ENCODE measurements at places on chromosomes 1 and 21.
A peak's percentile ranks its signal among the peaks of the same experiment; 100 is the strongest.

GRCh38 chr1:17682400-17682799 lies 72.7 kb upstream of the ACTL8 start:
- DNase-seq, result no peak

DNA sequence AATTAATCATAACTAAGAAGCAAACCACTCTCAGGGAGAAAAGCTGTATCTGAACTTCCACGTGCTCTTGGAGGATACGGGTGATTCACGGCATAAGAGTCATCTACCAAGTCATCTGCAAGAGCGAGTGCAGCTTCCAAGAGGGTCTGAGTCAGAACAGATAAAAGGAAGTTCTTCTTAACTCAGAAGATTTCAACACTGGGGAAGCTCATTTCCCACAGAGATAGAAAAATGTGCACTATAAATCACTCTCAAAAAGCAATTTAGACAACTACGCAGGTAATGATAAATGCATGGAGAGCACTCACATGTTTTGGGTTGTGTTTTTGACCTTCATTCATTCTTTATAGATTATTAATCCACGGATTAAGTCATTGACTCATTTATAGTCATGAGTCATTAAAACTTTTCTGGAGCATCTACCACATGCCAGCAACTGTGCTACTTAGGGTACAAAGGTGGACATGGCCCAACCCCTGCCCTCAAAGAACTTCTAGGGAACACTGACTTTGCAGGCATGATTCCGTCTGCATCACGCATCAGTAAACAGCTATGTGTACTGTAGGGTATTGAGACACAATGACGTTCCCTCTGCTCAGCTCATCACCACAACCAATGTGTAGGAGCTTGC lies 20.8 kb downstream of the KCNJ15 start:
- DNase-seq, result no peak

DNA sequence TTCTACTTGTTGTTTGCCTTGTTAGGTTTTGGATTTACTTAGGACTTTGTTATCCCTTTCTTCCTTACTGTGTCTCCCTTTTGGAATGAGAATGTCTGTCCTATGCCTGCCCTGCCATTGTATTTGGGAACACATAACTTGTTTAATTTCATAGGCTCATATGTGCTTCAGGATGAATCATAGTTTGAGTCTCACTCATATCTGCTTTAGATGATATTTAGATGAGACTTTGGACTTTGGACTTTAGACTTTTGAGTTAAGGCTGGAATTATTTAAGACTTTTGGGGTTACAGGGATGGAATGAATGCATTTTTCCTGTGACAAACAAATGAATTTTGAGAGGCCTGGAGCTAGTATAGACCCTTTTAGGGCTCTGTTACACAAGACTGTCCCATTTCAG lies 33.4 kb downstream of the PSMG1 start:
- no peak for DNase-seq

DNA sequence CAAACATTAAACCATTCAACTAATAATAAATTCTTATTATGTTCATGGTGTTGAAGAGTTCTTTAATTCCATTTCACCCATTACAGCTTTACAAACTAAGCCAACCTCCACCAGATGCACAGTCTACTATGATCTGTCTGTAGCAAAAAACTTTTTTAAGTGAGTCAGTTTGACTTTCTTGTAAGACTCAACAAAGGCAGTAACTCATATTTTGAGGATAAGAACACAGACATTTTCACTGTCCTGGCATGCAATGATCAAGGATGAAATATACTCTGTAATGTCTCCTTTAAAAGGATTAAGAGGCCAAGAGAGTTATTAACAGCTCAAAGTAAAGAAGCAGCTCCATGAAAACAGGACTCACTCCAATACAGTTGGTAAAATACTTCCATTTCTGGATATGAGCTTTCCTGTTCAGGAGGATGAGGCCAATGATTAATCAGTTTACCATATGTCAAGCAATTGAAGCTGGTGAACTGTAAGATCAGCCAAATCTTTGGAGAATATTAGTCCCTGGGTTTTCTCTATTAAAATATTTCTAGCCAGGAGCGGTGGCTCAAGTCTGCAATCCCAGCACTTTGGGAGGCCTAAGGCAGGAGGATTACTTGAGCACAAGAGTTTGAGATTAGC lies 20.6 kb downstream of the XKR8 start:
- DNase-seq, result no peak

DNA sequence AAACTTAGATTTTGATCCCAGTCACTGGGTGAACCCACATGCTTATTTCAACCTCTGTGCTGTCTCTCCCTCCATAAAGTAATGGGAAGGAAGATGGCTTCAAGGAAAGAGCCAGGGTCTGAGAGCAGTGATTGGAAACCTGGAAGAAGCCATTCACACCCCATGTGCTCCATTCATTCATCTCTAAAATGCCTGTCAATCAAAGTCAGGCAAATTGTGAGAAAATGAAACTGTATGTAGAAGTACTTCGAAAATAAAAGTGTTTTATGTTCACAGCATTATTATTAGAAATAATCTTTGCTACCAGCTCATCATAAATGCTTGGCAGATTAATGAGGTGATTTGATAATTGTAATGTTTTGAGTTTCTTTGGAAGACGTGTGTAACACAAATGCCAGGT lies 61.0 kb downstream of the ACP6 start:
- no peak for DNase-seq

GRCh38 chr1:179168536-179168935 lies 60.9 kb downstream of the ABL2 start:
- no peak for DNase-seq

DNA sequence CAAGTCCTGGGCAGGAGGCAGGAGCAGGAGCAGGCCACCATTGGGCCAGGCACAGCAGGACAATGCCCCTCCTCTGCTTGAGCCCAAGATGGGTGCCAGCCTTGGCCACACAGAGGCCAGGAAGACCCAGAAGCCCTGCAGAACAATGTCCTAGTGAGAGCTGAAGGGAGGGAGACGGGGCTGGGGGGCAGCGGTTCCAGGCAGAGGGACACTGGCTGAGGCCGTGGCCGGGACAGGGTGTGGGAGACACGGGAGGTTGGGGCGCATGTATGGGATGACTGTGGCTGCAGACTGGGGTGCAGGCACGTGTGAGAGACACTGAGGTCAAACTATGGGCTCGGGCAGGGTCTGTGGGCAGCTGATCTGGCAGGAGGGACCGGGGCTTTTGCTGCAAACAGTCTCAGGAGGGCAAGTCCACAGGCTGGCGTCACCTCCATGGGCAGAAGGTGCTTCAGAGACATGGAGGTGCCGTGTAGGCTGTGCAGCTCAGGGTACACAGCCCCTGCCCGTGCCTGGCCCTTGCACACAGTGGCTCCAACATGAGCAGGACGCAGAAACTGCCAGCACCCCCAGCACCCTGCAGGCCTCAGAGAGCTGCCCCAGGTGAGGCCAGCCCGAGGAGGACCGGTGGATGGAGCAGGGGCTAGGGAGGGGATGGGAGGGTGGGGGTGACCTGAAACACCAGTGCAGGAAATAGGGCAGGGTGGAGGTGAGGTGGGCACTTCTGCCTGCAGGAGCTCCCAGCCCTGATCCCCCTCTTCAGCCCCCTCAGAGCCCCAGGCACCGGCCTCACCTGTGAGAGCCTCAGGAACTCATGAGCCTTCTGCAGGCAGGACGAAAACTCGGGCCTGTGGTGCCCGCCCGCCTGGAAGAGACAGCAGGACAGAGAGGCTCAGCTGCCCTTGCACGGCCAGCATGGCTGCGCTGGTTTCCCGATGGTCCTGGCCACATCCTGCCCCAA lies 19.5 kb downstream of the LSS start:
- no peak for DNase-seq

GRCh38 chr1:169321539-169321938 lies 46.1 kb downstream of the NME7 start:
- DNase-seq, result no peak

- no peak for DNase-seq
These were observed 56.5 kb downstream of the PTP4A2 start for GRCh38 chr1:31881688-31882000.

DNA sequence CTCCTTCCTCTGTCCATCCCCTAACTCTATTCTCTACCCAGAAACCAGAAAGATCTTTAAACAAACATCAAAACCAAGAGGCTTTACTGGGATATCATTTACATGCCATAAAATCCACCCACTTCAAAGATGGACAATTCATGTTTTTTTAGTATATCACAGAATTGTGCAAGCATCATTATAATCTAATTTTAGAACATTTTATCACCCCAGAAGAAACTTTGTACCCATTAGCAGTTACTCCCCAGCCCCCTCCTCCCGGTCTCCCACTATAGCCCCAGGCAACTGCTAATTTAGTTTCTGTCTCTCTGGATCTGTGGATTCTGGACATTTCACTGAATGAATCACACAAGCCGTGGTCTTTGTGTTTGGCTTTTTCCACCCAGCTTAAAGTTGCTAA lies 4.8 kb upstream of the SELENON start:
- DNase-seq, result no peak

- DNase-seq, result no peak
These were observed 6.0 kb downstream of the RAVER2 start for GRCh38 chr1:64750875-64751274.

- no peak for DNase-seq
These were observed 67.1 kb downstream of the UBE2T start for GRCh38 chr1:202274611-202275010.

DNA sequence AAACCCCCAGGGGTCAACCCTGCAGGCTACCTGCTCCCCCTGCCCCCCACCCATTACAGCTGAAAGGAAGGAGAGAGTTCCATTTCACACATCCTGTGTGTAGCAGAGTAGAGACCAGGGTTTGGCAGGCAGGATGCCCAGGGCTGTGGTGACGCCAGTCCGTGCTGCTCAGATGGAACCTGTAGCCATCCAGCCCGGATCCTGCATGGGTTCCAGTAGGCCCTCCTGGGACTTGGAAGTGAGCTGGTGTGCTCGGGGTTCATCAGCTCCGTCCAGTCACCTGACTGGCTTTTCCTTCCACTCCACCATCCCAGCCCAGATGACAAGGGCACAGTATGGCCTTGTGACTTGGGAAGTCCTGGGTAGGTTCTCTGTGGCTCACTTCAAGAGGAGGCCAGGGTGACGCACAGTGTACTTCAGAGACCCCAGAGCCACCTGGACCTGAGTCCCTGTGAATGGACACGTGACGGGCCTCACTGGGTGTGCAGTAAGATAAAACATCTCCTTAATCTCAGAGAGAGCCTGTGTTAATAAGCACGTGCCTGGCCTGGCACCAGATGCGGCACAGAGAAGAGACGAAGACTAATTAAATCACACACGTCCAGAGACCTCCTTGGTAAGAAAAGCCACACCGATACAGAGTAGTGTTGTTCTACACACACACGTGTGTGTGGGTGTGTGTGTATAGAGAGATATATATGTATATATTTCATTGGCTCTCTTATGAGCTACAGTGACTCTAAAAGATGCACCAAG lies 16.0 kb downstream of the ITPKB start:
- no peak for DNase-seq

DNA sequence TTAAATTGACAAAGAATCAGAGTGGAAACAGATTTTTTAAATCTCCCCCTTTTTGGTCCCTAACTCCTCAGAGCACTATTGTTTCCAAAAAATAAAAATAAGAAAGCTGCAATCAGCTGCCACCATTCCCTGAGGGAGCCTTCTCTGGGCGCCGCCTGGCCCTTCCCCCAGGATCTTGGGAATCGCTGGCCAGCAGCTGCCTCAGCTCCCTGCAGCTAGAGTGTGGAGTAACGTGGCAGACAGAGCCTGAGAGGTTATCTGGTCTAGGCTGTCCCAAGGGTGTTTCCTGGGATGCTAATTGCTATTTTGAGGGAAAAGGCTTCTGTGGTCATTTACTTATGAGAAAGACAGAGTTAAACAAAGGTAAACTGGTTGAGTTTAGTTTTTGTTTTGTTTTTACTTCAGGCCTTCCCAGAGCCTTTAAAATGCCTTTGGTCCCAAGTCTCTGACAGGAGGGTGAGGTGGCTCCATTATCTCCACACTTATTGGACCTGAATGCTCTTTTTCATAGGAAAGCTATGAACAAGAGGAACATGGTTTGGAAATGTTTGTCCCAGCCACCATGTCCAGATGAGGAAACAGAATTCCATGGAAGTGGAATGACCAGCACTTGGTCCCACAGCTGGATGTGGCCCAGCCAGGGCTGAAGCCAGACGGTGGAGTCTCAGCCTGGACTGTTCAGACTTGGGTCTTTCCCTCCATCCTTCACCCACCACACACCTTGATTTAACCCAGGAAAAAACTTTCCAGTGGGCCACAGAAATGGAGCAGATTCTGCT lies 14.1 kb upstream of the KIAA1614 start:
- DNase-seq, result no peak

- DNase-seq, result peak; percentile 40
These were observed 234.9 kb upstream of the VAMP3 start for GRCh38 chr1:7535934-7536878.

GRCh38 chr1:24125456-24125855 lies 13.5 kb upstream of the MYOM3 start:
- no peak for DNase-seq

DNA sequence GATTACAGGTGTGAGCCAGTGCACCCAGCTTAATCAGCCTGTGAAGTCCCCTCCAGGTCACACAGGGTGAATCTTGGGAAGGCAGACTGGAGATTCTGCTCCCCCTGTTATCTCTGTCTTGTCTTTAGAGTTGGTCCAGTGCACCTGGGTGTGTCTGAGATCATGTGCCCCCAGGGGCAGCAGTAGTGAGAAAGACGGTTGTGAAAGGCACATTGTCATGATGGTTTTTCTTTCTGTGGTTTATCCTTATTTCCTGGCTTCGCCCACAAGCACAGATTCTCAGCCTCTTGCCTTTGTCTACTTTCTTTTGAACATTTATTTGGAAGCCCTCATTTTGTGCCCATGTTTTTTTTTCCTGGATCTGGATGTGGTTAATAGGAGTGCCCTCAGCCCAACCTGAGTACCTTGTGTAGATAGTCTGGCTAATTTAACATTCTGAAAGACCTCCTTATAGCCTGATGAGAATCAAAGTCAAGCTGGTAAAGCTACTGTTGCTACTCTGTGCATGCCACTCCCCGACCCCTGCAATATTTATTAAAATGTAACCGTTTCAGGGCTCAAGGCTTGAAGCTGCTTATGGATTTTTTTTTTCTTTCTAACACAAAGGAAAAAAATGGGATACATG lies 23.7 kb downstream of the UCK2 start:
- DNase-seq, result no peak

DNA sequence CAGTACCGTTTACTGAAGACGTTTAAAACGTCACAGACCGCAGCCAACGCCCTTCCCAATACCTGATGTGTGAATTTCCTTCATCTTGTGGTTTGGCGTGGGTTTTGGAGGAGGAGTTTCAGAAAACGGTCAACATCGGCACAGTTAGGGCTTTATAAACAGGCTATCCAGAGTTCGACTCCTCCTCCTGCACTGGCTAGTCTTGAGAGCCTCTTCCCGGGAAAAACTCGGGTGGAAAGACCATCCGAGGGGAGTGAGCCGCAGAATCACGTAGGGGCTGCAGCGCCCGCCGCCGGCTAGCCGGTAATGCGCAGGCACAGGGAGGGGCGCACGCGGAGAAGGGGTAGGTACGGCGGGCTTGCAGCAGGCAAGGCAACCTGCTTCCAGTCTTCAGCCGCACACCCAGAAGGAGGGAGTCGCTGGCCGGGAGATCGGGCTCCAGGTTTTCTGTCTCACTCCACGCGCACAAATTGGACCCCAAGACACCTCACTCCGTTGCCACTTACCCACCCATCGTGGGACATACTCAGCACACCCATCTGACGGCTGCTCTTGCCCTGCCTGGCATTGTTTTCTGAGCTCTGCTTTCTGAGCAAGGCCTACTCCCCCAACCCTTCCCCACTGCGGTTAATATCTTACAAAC lies 25.4 kb downstream of the SLC19A2 start:
- no peak for DNase-seq

Measured in NT2/D1 (cell line).